GM12891 (cell line): ENCODE measurements at places on chromosomes 2 and 18.

DNA sequence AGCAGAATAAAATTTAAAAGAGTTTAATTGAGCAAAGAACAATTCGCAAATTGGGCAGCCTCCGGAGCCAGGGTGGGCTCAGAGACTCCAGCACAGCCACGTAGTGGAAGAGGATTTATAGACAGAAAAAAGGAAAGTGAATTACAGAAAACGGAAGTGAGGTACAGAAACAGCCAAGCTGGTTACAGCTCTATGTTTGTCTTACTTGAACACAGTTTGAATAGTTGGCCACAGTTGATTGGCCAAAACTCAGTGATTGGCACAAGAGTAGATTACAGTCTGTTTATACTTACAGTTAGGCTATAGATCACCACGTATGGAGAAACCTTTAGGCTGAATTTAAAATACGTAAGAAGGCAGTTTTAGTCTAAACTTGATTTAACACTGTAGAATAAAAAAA, 78.8 kb upstream of the NEDD4L start:
- DNase-seq: no peak

DNA sequence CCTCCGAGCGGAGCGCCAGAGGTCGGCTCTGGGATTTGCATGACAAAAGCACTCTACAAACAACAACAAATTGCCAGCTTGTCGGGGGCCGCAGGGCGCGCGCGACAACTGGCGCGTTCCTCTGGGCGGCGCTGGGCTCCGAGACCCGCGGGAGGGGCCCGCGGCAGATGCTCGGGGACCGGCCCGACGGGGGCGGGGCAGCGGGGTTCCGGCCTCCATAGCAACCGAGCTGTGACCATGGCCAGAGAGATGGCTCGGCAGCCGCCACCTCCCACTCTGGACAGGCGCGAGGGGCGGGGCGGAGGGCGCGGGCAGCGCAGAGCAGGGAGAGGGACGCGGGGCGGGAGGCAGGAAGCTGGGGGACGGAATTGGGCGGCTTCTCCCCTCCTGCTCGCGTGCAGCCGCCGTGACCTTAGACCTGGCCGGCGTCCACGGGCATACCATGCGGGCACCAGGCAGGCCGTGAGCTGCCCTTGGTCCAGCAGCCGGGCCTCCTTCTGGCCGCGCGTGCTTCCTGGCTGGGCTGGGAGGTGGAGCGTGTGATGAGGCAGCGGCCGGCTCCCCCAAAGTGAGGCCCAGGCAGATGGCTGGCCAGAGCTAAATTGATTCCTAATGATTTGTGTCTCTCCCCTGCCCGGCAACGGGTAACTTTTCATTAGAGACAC, 171.5 kb downstream of the CELF4 start:
- no peak for DNase-seq

DNA sequence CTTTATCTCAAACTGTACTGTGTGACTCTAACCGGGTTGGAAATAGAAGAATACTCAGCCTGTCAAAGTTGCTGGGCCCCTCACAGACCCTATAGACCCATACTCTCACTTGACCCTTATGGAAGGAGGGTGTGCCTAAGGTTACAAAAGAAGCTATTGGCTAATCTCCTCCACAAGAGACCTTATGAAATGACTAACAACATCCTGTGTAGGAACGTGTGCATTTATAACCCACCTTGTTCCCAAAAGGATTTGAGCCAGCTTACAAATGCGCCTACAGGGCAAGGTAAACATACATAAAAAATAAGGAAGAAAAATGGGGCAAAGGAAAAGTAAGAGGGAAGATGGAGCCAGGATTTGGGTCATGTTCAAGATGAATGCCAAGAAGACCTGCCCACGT, 225.4 kb upstream of the SMAD2 start:
- DNase-seq: no peak

GRCh38 chr2:278927-279320, 9.0 kb downstream of the ALKAL2 start:
- DNase-seq: no peak

GRCh38 chr18:34158881-34159690, 65.6 kb downstream of the NOL4 start:
- DNase-seq: no peak

DNA sequence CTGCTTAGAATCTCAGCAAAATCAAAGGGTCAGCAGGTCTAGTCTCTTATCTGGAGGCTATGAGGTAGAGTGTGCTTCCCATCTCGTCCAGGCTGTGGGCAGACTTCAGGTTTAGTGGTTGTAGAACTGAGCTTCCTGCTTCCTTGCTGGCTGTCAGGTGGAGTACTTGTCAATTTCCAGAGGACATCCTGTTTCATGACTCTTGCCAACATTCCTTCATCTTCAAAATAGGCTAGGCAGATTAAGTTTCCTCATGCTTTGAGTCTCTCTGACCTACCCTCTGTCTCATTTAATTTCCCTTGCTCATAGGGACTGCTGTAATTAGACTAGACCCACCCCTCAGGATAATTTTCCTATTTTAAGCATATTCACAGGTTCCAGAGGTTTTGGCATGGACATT, 562.6 kb downstream of the SPAG16 start:
- DNase-seq: no peak
